ENCODE measurements at places on chromosomes 2 and 18.

DNA sequence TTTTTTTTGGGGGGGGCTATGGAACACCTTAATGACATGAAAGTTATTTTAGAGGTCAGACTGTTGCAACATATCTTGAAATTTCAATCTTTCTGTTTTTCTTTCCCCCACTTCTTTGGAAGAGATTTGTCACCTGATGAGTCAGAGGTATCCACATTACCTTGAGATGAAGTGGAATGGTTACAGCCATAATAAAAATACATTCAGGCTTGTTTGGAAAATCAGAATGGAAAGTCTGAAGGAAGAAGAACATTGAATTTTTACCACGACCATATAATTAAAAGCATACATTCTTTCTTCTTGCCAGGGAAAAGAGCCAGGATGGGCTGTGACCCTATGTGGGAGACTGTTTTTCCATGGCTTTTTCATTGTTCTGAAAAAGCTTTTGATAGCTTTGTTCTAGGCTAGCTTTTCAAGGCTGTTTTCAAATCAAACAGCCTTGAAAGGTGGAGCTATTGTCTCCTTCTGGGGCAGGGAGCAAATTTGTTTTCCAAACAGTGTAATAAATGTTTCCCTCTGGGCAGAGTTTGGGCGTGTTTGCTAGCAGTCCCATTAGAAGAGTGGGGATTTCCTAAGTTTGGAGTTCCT is 2.3 kb upstream of the GTF3C3 start:
- DNase-seq, result no peak

DNA sequence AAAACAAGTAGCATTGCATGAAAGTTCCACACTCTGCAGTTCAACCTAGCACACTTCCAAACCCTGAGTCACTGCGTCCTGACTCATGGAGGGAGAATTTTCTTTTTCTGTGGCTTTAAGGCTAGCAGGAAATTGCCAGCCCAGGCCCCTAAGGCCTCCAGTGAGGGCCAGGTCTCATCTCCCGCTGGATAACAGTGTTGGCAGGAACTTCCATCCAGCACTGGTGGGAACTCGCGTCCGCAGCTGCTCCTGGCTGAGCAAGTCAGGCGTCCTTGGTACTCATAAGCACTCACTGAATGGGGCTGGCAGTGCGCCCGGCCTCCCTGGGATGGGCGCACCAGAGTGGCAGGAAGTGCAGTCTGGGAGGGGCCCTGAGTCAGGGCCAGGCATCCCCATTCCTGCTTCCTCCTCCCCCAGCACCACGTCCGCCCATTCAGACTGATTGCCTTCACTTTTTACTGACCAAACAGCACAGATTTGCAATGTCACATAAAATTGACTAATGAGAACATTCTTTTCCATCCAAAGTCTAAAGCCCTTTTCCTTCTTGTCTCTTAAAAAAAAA is 14.3 kb downstream of the MALL start:
- no peak for DNase-seq

DNA sequence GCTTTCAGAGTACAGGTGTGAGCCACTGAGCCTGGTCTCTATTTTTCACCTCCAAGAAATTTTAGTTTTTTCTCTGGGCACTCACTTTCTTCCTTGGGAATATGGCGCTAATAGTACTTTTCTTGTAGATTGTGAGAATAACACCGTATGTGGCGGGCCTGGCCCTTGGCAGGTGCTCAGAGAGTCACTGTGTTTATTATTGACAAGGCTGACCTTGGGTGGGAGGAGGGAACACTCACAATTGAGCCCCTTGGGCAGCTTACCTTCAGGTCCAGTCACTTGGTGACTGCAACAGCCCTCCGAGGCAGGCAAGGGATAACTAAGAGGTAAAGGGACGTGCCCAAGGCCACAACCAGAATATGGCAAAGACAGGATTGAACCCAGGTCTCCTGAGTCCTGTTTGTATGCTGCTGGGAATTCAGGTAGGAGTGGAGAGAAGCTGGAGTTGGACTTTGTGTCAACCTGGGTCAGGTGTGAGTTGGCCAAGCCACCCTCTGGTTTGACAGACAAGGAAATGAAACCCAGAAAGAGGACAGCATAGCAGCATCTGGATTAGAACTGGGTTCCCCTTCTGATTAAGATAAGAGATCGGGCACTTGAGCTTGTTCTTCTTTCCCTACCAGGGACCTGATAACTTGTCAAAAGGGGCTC is 2.8 kb upstream of the STK25 start:
- DNase-seq, result no peak

DNA sequence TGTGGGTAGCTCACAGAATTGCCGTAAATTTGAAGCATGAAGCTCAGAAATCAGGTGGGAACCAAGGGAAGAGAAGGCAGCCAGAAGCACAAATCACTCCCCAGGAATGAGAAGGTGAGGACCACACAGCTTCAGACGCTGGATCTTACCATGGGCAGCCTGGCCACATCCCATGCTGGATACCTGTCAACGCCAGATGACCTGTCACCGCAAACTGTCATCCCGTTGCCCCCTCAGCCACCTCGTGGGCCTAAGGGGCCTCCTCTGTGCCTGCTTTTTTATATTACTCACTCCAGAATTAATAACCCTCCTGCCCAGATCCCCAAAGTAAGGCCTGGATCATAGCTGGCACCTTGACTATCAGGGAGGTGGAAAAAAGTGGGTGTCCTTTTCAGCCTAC is 129.9 kb upstream of the MSH6 start:
- no peak for DNase-seq

DNA sequence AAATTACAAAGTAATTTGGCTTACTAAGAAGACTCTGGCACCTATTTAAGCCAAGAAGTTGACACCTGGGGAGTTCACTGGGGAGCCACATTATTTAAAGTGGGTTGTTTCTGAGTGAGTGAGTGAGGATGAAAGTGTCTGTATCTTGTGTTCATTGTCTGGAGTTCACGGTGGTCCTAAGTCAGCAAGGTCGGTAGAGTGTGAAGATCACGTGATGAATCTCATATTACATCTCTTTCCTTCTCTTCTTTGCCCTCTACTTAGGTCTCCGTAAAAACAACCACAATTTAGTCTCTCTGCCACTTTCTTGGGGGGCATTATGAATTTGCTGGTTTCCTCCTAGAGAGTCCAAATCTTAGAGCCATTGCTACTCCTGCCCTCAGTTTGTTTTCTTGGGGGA is 67.8 kb downstream of the DIS3L2 start:
- DNase-seq, result no peak

GRCh38 chr18:8969639-8970390 is 132.7 kb upstream of the NDUFV2 start:
- no peak for DNase-seq

- DNase-seq, result no peak
Observed at GRCh38 chr2:222481941-222482340, 57.6 kb downstream of the SGPP2 start.

- no peak for DNase-seq
Observed at GRCh38 chr2:223734346-223734745, 103.0 kb downstream of the AP1S3 start.

DNA sequence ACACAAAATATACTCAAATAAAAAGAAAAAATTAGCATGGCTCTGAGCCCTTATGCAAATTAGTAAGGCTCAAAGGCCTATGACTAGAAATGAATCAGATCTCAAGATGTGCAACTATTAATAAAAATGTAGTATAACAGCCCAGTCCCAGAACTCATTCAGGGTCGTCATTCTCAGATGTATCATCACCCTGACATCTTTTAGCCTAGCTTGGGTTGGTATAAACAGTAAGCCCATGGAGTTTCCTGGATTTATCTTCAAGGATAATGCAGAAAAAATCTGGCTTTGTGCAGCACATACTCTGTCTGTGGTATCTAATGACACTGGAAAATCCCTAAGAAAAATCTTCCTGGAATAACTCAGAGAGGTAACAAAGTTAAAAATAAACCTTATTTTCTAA is 239.3 kb downstream of the ZNF385B start:
- DNase-seq, result no peak

GRCh38 chr2:241877989-241878970 is 8.8 kb downstream of the RTP5 start:
- DNase-seq, result peak; percentile 60

DNA sequence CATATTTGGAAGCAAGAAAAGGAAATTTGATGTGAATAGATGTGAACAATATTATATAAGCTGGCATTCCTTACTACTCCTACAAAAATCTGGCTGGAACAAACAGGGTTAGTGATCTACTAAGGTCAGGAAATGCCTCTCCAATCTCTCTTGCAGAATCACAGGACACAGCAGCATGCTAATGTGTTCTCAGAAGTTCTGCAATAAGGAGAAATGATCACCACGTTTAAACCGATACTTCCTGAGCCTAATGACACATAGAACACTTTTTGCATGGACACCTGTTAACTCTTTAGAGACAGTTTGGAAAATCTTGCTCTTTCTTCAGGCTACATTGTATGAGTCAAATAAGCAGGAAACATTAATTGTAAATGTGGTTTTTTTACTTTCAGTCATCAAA is 89.6 kb upstream of the MAP3K20 start:
- no peak for DNase-seq

DNA sequence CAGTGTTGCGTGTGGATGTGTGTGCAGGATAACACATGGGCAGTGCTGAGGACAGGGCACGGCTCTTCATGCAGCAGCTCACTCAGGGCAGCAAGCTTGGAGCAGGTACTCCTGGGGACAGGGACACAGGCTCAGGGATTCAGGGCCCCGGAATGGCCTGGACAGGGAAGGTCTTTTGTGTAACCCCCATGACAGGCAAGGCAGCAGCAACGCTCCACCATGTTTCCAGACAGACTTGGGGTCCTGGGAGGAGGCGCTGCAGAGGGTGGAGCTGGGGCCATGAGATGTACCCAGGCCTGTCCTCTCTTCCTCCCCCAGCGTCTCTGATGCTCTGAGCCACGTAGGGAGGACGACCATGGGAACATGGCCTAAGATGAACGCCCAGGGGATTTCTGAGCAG is 58.3 kb downstream of the ADNP2 start:
- no peak for DNase-seq

DNA sequence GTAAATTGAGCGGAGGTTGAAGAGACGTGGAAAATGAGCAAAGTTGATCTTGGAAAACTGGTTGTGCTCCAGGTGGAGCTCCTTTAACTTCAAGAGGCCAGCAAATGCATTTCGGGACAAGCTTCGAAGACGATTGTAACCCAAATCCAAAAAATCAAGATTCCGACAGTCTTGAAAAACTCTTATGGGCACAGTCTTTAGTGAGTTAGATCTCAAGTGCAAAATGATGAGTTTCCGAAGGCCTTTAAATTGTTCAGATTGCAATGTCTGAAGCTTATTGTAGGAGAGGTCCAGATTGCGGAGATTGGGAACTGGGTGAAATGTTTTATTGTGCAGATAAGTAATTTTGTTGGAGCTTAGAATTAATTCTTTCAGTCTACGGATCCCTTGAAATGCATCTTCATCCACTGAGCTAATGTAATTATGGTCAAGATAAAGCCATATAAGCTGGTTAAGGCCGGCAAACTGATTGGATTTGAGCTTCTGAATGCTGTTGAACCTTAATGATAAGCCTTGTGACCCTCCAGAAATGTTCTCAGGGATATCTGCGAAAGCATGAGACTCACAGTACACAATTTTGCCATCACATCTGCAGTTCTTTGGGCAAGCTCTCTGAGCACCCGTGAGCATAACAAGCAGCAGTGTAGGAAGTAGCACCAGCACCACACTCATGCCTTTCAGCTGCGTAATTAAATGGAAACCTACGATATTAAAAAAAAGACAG is 2.9 kb downstream of the LRRTM4 start:
- DNase-seq, result no peak
